Hematopoietic multipotent progenitor cell treated with erythropoietin and hydrocortisone succinate and interleukin-3 and kit ligand, for 6 days (in vitro differentiated cells): ENCODE measurements at places on chromosomes 12 and 14.

GRCh38 chr12:119071176-119071575 is 89.8 kb downstream of the SRRM4 start:
- no peak for DNase-seq

DNA sequence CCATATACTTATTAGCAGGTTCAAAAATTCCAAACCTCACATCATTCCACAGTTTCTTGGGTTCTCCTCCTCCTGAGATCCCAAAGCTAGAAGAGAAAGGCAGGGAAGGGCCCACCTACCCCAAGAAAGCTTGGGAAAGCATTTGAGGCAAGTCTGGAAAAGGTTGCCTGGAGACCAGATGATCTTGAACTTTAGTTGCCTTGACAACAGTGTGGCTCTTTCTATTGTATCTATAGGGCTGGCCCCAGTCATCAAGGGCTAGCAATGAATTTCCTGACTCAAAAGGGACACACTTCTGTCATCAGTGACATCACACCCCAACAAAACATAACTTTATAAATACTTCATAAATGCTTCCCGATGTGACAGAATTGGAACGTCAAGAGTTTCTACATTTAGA is 40.0 kb downstream of the ZFYVE1 start:
- DNase-seq, result no peak

GRCh38 chr14:101301011-101301410 is 260.3 kb upstream of the DIO3 start:
- no peak for DNase-seq

- no peak for DNase-seq
These were observed 115.7 kb downstream of the SAMD4A start for GRCh38 chr14:54682578-54682977.

DNA sequence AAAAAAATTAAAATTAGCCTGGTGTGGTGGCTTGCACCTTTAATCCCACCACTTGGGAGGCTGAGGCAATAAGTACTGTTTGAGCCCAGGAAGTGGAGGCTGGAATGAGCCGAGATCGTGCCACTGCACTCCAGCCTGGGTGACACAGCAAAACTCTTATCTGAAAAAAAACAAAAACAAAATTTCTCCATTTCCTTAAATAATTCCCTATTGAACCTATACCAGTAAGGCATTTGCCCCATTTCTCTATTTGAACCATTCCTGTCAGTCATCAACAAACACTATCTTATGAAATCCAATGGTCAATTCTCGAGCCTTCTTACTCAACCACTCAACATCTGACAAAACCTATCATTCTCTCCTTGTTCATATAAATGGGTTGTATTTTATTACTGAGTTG is 14.7 kb downstream of the SLC2A14 start:
- DNase-seq, result no peak

DNA sequence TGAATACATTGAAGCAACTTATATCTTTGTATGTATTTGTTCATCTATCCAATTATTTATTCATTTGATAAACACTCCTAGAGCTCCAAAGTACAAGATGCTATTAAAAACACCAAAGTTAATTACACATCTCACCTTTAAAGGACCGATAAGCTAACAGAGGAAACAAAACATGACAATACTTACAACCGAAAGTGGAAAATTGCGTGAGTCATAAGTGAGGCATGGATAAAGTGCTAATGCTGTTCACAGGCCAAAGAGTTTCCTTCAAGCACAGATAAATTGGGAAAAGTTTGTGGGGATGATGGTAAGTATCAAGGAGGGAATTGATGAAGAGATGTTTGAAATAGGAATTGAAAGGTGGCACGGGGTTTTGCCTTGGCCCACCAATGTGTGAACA is 172.8 kb upstream of the KITLG start:
- DNase-seq, result no peak

DNA sequence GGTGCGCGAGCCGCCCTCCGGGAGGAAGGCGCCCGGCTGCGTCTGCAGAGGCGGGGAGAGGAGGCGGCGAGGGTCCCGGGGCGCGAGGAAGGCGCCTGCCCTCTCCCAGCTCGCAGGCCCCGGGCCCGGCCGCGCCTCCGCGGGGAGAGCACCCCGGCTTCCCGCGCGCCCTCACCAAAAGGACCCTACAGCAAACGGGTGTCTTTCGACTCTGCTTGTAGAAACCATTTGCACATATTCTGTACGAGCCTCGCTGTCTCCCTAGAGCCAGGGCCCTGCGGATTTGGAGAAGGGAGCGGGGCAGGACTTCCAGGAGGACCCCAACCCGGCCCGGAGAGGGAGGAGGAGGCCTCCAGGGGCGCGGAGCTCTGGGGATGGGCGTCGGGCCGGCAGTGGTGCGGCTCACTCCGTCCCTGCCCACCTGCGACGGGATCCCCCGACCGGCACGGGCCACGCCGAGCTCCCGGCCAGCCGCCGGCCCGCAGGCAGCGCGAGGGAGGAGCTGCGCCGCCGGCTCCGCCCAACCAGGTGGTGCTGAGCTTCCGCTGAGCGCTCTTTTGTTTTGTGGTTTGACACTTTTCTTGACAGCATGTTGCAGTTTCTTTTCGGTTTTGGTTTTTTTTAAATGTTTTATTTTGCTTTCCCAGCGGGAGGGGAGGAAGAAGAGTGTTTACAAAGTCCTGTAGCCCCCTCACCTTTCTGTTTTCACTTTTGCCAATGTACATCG is 103.3 kb upstream of the FKBP4 start:
- DNase-seq, result peak; percentile 83

- DNase-seq, result peak; percentile 65
These were observed 121.2 kb downstream of the PRICKLE1 start for GRCh38 chr12:42468341-42468821.

DNA sequence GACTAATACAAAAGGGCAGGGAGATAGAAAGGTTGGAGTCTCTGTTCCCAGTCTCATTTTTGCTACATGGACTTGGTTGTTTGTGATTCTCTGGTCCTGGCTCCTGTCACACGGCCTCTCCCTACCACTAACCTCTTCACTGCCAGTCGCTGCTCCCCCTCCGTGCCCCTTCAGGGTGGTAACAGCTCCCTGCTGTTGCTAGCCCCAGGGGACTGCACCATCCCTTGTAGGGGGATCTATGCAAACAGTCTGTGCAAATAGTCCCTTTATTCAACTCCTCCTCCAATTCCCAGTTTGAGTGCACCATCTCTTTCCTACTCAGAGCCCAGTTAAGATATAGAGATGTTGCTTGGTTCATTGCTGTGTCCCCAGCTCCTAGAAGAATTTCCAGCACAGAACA is 51.1 kb downstream of the CCDC60 start:
- DNase-seq, result no peak

- peak; percentile 29 for DNase-seq
These were observed 180.2 kb downstream of the ACSS3 start for GRCh38 chr12:81257947-81258551.

- peak; percentile 45 for DNase-seq
These were observed 884 bp downstream of the CAPRIN2 start for GRCh38 chr12:30753751-30754382.

DNA sequence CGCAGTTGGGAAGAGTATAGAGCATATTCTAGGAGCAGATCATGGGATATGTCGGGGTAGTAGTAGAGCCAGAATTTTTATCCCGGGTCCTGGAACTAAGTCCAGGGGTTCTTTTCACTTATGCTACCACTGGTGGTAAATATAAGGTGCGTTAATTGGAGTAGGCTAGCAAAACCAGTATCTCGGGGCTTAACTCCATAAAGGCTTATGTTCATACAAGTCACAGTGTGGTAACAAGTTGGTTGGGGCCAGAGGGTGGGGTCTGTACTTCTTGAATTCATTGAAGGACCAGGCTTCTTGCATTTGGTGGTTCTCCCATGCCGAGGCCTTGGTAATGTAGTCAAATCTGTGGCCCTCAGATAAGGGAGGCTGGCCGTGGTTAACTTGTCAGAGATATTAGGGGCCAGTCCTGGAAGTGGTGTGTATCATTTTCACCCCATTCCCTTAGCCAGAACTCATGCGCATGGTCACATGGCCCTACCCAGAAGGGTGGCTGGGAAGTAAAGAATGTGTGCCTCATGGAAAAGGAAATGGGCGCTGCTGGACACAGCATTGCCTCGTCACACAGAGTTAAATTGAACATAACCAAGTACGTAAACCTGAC is 1.5 kb upstream of the ZNF641 start:
- DNase-seq, result peak; percentile 95

GRCh38 chr14:94989417-94989816 is 167.9 kb downstream of the DICER1 start:
- DNase-seq, result no peak

GRCh38 chr12:6950401-6950801 is 755 bp upstream of the PTPN6 start:
- DNase-seq, result peak; percentile 74
